ENCODE measurements at places on chromosomes 11 and 22. TPM values are rescaled to one million over a fixed set of nuclear protein-coding genes. Genes with fewer than 3 reads are reported as not detected.

- H3K27ac ChIP-seq, result no peak overlapping the region
- no peaks in the 10 kb centered on the region for H3K27me3 ChIP-seq
- no peaks in the 10 kb centered on the region for H3K36me3 ChIP-seq
- no peak for DNase-seq
- H3K4me1 ChIP-seq, result no peaks in the 10 kb centered on the region
Measured at GRCh38 chr22:39592081-39593065, 21.8 kb downstream of the CACNA1I start.

DNA sequence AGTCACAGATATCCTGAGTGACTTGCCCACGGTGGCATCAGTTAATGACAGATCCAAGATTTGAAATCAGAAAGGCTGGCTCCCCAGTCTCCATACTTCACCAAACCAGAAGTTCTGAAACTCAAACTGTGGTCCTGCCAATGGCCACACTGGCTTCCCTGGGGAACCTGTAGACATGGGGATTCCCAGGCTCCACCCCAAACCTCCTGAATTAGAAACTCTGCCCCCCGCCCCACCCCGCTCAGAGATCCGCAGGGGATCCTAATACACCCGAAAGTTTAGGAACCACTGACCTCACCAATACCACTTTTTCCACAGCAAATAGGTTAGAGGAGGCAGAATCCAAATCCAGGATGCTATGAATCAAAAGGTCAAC, 15.3 kb downstream of the RTN4RL2 start:
- H3K27ac ChIP-seq, result no peak overlapping the region
- H3K27me3 ChIP-seq, result no peaks in the 10 kb centered on the region
- H3K4me3 ChIP-seq, result no peak overlapping the region
- DNase-seq, result no peak
- peaks cover 3% of the 10 kb centered on the region for H3K36me3 ChIP-seq
- H3K4me1 ChIP-seq, result peaks cover 33% of the 10 kb centered on the region

DNA sequence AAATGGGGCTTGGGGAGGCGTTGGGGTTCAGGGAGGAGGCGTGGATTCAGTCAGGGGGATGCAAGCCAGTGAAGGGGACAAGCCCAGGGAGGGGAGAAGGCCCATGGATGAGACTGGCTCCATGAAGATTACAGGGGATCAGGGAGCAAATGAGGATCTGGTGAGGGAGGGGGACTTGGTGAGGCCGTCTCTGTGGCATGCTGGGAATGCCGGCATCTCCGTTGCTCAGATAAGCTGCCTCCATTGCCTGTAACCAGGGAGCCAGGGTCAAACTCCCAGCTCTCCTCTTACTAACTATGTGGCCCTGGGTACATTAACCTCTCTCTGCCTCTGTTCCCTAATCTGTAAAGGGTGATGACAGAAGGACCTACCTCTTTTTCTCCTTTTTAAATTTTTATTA, 38.7 kb downstream of the TPBGL start:
- no peaks in the 10 kb centered on the region for H3K27me3 ChIP-seq
- H3K36me3 ChIP-seq, result peaks cover 81% of the 10 kb centered on the region
- no peak for DNase-seq
- peaks cover 7% of the 10 kb centered on the region for H3K4me1 ChIP-seq

DNA sequence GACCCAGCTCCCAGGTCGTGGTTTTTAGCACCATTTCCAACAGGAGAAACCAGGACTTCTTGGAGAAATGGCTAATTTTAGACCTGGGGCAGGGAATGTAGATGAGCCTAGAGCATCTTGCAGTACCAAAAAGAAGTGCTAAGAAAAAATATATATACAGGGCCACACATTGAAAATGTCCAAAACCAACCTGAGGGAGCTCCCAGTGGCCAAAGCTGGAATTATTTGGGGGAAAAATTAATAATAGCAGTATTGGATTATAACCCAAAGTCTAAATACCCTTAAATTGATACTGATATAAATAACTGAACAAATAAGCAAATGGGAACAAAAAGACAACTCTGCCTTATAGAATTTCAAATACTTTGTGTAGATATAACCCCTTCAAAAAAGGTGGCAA, 108.0 kb downstream of the PARVA start:
- DNase-seq, result no peak
- no peak overlapping the region for H3K27ac ChIP-seq
- no peak overlapping the region for H3K4me3 ChIP-seq
- H3K36me3 ChIP-seq, result no peaks in the 10 kb centered on the region
- H3K4me1 ChIP-seq, result no peaks in the 10 kb centered on the region
- peaks cover 19% of the 10 kb centered on the region for H3K27me3 ChIP-seq

- H3K4me3 ChIP-seq, result no peak overlapping the region
- H3K27ac ChIP-seq, result no peak overlapping the region
- peaks cover 3% of the 10 kb centered on the region for H3K4me1 ChIP-seq
Measured at GRCh38 chr11:108536783-108537182, 38.6 kb upstream of the POGLUT3 start.

GRAP2 gene
- 88.7 TPM for polyA plus RNA-seq

BIRC2 gene
- polyA plus RNA-seq, result 17.1 TPM

CABP7 gene
- polyA plus RNA-seq, result not detected

MAPK8IP2 gene
- polyA plus RNA-seq, result 0.12 TPM
